Left ventricle myocardium superior (tissue), 1 donor: ENCODE measurements at places on chromosomes 4 and X. TPM values are rescaled to one million over a fixed set of nuclear protein-coding genes. Genes with fewer than 3 reads are reported as not detected.

GRCh38 chr4:149291463-149291862 is 524.2 kb downstream of the IQCM start:
- DNase-seq: peak; percentile 52

DNA sequence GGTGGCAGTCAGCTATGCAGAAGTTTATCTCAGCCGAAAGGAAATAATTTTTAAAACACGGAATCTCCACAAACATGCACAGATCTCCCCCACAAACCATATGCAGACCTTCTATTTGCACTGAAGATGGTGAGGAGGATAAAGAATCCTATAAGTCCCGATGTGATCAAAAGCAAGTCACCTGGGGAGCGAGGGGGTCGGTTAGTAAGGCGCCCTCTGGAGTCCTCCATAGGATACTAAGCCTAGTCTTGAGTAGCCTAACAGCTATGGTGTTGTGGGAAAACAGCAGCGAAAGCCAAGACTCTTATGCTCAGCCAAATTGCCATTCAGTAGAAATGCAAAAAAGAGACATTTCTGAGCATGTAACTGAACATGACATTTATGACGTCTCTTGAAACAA is 210.9 kb downstream of the FRMPD4 start:
- DNase-seq: no peak

DNA sequence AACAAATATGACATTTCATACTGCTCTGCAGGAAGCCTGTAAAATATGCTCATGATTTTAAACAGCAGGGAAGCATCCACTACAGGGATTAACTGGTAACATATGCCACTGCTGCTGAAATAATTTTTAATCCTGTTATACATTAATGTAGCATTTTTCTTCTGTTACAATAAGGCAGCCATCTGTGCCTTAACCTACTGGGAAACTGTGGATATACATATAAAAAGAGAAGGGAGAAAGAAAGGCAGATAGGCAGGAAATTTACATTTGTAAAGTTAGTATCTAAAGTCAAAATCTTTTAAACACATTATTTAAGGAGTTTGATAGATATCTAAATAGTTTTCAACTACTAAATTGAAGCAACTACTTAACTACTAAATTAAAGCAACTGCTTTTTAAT is 514.6 kb upstream of the KLHL4 start:
- no peak for DNase-seq

The SLC49A3 gene
- 12.6 TPM for total RNA-seq

DNA sequence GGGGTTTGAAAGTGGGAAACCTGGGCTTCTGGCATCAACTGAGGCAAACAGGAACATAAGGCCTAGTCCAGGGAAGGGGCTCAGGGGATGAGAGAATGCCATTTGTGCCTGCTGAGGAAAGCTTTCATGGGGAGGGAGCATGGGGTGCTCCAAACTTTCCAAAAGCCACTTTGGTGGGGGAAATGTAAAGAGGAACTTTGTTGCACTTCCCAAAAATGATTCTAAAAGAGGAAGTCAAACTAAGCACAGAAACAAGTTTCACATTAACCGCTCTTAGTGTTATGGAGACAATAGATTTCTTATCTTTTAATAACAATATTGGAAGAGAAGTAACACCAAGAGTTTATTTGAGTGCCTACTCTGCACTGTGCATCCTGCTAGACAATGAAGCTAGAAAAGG is 32.3 kb downstream of the GAB3 start:
- no peak for DNase-seq

DNA sequence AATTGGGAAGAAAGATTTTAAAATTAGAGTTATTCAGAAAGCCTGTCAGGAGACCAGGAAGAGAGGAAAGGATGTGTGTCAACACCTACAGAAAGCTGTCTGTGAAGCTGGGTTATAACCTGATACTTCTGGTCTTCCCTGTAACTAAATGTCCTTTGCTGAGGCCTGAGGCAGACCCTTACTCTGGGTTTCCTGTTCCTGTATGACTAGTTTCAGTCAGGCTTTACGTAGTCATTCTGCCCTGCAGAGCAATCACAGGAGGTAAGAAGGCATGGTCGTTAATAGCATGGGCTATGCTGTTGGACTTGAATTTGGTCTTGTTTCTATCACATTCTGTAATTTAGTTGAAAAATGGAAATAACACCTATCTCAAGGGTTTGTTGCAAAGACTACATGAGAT is 110.5 kb upstream of the IGFBP7 start:
- DNase-seq: no peak

- DNase-seq: no peak
These were observed 138.9 kb upstream of the ITM2A start for GRCh38 chrX:79506001-79506400.

DNA sequence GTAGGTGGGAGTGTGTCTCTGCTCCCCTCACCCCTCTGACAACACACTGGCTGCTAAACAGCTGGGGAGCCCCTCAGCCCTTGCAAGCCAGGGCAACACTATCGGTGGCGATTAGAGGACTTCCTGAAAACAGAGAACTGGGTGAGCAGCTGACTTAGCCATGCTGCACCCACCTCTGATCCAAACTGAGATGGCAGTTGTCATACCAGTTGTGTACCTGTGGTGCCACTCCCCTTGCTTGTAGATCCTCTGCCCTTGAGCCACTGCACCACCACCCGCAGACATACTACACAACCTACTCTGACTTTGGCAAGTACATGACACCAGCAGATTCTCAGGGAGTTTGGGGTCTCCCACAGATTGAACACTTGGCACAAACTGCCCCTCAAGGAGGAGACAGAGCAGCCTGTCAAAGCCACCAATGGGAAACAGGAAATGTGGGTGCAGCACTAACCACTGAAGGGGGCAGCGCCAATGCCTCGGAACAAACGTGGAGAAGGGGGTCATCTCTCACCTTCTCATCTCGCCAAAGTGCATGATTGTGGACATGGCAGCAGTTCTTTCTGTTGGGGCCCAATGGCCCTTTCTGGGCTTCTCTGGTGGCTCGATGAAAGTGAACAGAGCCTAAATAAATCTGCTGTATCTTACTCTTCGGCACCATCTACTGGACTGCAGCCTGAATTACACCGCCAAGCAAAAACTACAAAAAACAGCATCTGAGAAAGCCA is 119.8 kb downstream of the NEK1 start:
- peak; percentile 19 for DNase-seq

DNA sequence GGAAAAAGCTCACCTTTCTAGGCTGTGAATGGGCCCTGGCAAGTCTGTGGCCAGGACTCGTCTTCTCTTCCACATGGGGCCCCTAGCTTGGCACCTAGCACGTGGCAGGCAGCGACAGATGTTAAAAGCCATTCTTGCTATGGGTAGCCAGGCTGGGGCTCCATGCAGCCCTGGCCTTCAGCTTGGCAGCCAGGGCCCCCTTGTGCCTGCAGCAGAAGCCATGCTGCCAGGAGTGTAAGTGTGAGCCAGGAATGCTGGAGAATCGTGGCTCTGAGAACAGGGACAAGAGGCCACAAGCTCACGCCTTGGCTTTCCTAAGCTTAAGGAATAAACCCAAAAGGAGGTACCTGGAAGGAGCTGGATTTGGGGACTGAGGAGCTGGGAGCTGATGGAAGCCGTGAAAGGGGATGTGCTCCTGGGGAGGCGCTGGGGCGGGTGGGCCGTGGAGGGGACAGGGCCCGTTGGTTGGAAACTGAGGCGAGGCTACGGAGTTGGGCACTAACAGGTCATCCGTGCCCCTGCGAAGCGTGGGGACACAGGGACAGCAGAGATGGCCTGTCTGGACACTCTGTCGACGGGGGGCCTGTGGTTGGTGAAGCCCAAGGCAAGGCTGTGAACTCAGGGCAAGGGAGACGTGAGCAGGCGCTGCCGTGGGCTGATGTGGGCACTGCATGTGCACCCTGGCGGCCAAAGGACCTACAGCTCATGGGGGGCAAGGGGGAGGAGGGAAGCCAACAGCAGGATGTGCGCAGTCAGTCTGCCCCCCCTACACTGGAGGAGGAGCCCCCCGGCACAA is 895 bp upstream of the OPN1LW start:
- DNase-seq: no peak
